ENCODE measurements at places on chromosomes 11 and 22.

DNA sequence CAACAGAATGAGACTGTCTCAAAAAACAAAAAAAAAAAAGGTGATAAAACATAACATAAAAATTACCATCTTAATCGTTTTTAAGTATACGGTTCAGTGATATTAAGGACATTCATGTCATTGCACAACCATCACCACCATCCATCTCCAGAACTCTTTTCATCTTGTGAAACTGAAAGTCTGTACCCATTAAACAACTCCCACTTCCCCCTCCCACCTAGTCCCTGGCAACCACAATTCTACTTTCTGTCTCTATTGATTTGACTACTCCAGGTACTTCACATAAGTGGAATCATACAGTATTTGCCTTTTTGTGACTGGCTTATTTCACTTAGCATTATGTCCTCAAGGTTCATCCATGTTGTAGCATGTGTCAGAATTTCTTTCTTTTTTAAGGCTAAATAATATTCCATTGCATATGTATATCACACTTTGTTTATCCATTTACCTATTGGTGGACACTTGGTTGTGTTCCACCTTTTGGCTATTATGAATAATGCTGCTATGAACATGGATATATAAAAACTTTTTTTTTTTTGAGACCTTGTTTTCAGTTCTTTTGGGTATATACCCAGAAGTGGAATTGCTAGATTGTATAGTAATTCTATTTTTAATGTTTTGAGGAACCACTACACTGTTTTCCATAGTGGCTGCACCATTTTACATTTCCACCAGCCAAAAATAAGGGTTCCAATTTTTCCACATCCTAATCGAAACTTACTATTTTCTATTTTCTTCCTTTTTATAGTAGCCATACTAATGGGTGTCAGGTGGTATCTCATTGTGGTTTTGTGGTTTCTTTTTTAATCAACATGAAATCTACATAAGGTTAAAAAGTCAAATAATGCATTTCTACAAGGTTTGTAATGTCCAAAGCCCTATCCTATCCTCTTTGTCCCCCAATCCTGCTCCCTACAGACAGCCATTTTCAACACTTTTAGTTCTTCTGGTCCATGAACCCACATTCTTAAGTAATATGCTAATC lies 23.4 kb upstream of the PIK3C2A start:
- no peak for DNase-seq

- no peak for DNase-seq
Observed at GRCh38 chr11:90558328-90558865, 335.5 kb upstream of the CHORDC1 start.

- no peak for DNase-seq
Observed at GRCh38 chr11:134645576-134645975, 233.5 kb upstream of the B3GAT1 start.

- no peak for DNase-seq
Observed at GRCh38 chr22:44337678-44338004, 24.9 kb upstream of the SHISAL1 start.

All from CD8-positive, alpha-beta T cell (primary cell).